ENCODE measurements at places on chromosomes 1 and 21.

- no peak for DNase-seq
These were observed 304.4 kb upstream of the LYPLAL1 start for GRCh38 chr1:218869276-218869675.

DNA sequence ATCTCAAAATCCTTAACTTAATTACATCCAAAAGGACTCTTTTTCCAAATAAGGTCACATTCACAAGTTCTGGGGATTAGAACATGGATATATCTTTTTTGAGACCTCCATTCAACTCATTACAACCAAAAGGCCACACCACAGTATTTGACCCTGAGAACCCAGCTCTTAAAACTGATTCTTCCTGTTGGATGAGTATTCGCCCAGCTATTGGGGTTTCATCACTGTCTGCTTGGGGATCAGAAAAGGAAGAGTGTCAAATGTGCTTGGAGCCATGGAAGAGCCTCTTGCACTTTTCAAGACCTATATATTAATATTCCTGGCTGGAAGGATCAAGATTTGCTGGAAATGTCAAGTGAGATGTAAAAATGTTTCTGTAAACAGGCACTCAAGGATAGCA is 5.4 kb upstream of the TINAGL1 start:
- DNase-seq = no peak

DNA sequence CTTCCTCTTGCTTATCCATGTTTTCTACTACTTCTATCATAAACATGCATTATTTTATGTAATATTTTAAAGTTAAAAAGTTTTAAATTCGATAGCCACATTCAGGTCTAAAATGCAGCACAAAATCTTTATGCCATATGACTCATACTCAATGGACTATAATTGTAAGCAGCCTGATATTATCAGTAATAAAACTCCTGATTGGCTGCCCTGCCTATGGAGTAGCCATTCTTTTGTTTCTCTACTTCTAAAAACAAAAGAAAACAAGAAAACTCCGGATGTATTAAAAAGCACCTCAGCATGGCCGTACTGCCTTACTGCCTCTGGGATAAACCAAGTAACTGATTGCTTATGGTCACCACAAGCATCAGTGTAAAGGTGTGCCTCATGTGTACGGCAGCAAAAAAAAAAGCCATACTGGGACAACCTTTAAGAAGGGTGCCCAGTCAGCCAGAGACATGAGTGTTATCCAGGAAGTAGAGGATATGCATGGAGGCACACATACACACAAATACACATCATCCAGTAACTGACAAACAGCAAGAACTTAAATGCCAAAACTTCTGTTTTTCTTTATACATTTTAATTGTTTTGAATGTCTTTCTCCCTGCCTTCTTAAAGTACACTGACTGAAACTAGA is 9.2 kb downstream of the SLC35D1 start:
- DNase-seq = no peak

- DNase-seq = no peak
These were observed 9.2 kb upstream of the GADD45A start for GRCh38 chr1:67675800-67676199.

DNA sequence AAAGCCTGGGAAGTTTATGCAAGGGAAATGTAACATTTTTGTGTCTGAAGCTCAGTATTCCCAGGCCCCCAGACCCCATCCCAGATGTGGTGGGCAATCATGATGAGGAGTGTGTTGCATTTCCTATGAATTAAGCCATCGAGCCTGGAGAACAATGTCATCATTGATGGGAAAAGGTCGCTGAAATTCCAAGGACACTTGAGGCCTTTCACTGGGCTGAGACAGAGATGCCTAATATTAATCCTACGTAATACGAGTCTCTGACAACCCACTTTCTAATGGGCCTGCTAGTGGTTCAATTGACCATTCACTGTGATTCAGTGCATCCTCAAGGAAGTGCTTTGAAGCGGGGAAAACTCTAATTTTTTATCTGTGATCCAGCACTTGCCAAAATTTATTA is 291.6 kb downstream of the PLPP3 start:
- no peak for DNase-seq

DNA sequence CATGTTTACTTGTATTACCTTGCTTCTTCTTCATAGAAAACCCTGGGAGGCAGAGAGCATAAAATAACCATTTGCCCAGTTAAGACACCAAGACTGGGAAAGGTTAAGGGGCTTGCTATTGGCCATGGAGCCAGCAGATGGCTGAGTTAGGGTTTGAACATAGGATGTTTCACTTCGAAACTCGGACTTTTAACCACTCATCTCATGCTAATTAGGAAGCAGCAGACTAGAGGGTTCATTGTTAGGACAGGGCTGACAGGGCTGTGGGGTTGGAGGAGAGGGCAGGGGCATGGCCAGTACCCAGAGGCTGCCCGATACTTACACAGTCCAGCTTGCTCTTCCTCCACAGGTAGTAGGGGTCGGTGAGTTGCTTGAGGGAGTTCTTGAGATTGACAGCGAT is 17.0 kb downstream of the SLC26A9 start:
- no peak for DNase-seq

DNA sequence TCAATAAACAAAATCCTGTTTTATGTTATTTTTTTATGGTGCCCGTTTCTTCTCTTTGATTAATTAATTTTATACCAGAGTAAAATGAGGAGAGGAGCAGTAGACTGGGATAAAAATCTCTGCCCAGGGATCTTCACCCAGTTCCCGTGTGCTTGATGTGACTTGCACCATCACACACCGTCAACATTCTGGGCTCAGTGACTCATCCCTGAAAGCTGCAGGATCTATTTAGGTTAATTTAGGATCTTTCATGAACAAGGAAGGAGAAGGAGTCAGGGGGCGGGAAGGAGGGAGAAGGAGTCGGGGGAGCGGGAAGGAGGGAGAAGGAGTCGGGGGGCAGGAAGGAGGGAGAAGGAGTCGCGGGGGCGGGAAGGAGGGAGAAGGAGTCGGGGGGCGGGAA is 182.4 kb downstream of the SMYD3 start:
- no peak for DNase-seq

GRCh38 chr1:22043198-22043769 is 9.2 kb upstream of the CDC42 start:
- no peak for DNase-seq

DNA sequence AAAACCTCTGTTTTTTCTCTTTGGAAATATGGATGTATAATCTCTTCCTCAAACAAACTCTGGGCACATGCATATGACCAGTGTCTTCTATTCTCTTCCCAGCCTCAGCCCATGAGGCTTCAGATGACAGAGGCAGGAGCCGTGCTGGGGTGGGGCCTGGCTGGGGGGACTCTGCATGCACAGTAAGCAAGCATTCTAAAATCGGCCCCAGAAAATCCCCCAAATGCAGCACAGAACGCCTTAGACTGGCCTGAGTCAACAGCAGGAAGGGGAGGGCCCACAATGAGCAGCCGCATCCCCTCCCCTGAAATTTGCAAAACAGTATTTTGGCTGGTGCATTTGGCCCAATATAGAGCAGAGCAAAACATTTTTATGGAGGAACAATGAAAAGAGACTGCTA is 47.8 kb downstream of the ITPKB start:
- DNase-seq = no peak

- DNase-seq = no peak
These were observed 22.8 kb downstream of the CDC7 start for GRCh38 chr1:91523482-91523881.

GRCh38 chr1:8871539-8871935 is 6.9 kb downstream of the ENO1 start:
- no peak for DNase-seq

Measured in SW480 (cell line).